ENCODE measurements at places on chromosomes 4 and X.

GRCh38 chrX:11426712-11427452 is 133.7 kb downstream of the AMELX start:
- no peak for DNase-seq

- DNase-seq, result no peak
Measured at GRCh38 chr4:22884157-22884556, 191.4 kb downstream of the GBA3 start.

GRCh38 chr4:98006060-98006459 is 137.2 kb downstream of the STPG2 start:
- no peak for DNase-seq

DNA sequence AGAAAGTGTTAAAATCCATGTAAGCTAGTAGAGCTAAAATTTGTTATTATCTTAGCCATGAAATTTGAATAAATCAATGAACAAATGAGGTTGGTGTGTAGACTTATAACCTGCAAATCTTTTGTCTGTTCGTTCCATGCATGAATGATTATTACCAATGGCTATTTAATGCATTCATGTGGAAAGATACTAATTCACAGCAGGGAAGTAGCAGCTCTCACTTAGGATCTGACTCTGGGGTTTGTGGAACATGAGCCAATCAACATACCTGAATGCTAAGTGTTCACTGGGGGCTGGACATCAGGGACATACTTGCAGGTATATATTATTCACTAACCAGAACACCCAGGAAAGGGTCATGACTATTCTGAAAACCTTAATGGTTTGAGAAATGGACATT is 444.1 kb downstream of the STIM2 start:
- no peak for DNase-seq

DNA sequence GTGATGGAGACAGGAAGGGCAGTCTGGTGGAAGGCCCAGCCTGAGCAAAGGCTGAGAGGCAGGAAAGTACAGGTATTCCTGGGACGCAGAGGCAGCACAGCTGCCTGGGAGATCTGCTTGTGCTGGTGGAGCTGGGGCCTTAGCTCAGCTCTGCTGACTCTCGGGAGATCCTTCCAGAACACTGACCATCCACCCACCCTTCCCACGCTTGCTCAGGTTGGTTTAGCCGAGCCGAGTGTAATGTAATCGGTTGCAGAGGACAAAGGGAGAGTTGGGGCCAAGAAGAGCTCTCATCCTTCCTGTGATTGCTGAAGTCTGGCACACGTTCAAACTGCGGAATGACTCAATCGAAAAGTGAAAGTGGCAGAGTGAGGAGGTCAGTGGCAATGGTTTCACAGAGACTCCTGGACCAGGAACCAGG is 43.1 kb upstream of the GPR78 start:
- no peak for DNase-seq

DNA sequence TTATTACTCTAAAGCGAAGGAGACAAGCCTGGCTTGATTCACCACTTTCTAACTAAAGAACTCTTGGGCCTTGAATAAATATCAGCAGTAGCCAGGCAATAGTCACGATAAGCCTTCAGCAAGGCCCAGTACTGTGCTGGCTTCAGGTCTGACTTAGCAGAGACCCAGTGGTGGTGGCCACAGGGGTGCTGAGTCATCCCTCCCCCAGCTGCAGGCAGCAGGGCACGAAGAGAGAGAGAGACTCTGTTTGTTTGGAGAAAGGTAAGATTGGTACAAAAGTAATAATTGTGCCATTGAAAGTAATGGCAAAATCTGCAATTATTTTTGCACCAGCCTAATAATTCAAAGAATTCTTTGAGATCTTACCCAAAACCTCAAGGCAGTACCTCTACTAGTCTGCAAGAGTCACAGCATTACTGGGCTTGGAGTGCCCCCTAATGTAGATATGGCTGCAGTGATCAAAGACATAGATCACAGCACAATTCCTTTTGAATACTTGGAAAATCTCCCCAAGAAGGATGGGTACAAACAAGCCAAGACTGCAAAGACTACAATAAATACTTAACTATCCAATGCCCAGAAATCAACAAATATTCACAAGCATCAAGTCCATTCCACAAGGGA is 159.5 kb upstream of the USP38 start:
- DNase-seq, result no peak
